NCI-H2081 (cell line): ENCODE measurements at places on chromosomes 2 and 18.
A peak's percentile ranks its signal among the peaks of the same experiment; 100 is the strongest.

DNA sequence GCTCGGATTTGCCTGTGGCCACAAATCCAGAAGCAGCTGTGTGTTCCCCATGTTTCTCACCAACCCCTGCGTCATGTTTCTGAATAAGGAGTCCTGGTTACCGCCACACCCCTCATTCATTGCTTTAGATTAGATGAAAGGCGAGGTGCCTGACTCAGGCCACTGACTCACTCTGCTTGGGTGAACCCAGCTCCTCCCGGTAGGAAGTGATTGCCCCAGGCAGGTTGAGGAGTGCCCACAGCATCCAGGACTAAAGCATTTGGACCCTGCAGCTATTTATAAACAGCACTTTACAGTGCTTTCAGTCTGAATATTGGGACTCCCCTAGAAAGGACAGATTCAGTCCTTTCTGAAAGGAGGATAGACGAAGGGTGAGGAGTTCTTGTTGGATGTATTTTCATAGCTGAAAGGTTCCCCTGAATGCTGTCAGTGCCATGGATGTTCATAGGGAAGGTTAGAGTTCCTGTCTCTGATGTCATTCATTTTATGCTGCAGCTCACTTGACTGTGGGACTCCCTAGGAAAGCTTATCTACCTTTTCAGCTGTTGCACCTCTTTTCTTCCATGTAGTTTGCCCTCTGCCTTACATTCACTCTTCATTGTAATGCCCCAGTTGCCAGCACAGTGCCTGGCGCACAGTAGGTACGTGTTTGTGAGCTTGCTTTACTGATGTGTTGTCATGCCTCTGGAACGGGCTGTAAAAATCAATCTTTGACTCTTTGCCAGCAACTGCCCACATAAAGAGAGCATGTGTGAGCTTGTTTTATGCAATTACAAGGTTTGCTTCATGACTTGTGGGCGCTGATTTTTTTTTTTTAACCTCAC lies 14.9 kb downstream of the ITGA6 start:
- DNase-seq = no peak

GRCh38 chr2:123644053-123644452 lies 381.0 kb upstream of the CNTNAP5 start:
- no peak for DNase-seq

DNA sequence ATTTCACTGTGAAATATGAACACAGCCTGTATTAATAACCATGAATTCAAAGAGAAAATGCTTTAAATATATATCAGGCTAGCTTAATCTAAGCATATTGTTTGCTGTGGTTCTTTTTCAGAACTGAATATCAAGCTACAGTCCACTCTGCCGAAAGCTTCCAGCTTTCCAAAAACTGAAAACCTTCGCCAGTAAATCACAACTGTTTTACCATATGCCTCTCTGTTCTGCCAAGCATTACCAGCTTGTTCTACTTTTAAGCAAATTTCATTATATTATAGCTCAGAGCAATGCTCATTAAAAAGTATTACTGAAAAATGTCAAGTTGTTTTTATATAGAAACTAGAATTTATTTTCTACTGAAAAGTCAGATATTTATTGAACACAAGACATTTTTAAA lies 277.4 kb downstream of the NRXN1 start:
- DNase-seq = no peak

DNA sequence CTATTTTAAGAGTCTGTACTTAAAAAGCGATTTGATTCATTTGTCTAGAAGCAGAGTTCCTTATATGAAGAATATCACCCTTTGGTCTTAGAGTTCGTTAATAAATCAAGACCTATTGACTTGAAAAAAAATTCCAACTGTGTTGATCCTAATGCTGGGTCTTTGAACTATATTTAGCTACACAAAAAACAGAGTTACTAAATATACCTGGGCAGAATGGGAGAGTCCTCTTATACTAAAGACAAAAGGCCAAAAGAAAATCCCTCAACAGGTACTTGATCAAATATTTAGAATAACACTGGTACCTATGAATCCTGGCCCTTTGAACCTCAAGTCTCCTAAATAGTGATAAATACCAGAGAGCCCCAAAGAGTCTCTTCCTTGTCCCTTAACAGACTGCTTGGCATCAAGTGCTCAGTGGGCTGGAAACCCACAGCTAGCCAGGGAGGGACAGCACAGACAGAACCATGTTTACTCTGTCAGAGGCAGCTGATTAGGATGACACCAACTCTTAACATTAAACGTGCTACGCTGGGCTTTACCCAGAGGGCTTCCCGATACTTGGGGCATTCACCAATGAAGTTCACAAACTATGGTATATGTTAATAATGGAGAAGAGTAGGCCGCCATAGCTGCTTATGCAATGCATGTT lies 95.1 kb downstream of the FIGN start:
- no peak for DNase-seq

DNA sequence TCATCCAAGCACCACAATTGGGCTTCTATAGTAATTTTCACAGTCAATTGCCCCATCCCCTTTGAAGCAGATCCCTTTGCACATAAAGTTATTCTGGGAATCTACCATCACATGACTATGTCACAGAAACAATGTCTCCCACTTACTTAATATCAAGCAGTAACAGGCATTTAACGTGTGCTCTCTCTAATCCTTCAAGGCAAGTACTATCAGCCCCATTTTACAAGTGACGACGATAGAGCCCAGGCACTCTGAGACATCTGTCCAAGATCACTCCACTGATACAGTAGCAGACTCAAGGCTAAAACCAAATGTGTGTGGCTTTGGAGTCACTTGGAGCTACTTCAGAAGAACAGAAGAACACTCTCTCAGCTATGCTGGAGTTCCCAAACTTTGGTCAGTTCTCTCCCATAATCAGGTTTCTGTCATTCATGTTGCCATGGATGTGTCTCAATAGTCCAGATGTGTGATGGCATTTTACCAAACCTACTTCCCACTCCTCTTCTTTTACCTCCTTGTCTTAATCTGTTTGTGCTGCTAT lies 39.7 kb downstream of the PID1 start:
- DNase-seq = no peak

- no peak for DNase-seq
These were observed 400.3 kb upstream of the LRATD1 start for GRCh38 chr2:14232217-14232616.

DNA sequence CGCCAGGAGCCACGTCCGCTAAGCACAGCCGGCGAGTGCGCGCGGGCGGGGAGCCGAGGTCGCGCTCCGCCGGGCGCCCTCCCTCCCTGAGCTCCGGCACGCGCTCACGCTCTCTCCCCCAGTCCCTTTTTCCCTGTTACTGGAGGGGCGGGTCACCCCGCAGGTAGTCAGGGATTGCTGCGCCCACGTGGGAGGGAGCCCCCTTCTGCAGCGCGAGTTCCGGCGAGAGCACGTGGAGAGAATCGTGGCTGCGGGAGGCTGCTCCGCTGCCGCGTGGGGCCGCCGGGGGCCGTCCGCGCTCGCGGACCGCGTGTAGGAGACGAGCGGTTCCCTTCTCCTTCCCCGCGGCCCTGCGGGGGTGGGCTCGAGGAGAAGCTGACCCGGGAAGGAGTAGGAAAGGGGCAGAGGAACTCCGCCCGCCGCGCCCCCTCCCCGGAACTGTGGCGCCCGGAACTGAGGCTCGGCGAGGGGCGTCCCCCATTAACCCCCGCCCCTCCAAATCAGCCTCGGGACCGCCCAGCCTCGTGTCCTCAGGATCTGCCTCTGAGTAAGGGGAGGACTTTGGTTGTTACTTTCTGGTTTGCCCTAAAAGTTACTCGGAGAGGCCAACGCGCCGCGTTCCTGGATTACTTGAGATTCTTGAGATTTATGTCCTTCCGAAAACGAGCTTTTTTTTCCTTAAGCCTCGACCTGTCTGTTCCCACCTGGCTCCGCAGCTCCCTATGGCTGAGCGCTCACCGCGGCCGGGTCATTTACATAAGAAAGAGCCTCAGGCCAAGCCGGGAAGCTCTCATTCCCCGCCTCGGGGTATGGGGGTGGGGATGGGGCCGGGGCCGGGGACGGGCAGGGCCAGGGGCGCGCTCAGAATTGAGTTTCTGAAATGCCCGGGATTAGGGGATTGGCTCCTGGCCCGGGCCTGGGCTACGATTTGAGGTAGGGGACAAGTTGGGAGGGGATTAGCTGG lies 1.1 kb downstream of the HK2 start:
- DNase-seq = peak; percentile 45

DNA sequence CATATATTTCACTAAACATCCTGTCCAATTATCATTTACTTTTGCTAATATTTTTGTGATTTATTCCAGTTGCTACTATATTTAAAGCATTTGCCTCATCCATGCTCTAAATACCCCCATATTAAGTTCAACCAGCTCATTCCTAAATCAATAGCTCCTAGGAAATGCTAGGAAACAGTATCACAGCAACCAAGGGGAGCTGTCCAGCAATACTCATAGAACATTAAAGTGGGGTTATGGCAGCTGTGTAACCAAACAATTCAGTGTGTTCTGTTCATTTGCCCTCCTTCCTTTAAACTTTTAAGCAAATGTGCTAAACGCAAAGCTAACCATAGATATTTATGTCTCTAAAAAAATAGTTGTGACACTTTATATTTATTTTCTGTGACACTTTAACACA lies 41.1 kb downstream of the ACVR1C start:
- peak; percentile 77 for DNase-seq

GRCh38 chr2:35978218-35978617 lies 377.4 kb upstream of the CRIM1 start:
- no peak for DNase-seq

DNA sequence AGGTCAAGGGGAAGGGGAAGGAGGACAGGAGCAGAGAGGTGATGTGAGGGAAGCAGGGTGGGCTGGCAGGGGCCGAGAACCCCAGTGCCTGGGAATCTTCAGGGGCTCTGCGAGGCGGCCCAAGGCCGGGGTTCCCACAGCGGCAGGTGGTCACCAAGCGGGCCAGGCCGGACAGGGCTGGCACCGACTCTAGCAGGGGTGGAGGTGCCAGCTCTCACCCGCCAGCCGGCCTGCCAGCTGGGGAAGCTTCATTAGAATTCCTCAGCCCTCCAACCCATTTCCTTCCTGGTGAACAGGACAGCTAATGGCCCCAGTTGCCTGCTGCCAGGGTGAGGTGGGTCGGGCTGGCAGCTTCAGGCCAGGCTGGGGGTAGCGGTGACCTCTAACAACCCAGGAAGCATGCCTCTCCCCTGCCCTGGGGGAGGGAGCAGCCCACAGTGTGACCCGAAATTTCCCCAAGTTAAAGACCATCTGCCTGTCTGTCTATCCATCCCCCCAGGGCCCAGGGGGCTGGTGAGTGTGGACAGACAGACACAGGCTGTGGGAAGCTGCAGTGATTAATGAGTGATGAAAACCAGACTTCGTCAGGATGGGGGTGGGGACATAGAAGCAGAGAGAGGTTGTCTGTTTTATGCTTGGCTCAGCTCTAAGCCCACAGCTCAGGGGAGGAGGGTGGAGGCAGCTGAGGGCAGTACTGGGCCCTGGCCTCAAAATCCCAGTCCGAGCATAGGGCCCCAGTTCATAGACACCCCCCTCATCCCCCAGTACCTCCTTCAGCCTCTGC lies 144.1 kb downstream of the ZFP36L2 start:
- DNase-seq = no peak

DNA sequence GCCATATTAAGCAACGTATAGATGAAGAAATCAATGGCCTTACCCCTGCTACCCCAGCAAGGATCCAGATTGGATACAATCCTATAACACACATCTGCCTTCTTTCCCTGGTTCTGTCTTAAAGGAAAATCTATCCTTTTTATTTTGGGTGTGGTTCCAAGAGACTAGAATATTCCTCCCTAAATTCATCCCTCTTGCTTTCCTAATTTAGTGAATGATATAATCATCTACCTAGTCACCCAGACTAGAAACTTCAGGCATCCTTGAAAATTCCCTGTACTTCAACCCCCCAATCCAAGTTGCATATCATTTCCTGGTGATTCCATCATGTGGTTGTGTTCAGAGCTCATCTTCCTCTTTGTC lies 35.1 kb upstream of the LPIN1 start:
- no peak for DNase-seq

DNA sequence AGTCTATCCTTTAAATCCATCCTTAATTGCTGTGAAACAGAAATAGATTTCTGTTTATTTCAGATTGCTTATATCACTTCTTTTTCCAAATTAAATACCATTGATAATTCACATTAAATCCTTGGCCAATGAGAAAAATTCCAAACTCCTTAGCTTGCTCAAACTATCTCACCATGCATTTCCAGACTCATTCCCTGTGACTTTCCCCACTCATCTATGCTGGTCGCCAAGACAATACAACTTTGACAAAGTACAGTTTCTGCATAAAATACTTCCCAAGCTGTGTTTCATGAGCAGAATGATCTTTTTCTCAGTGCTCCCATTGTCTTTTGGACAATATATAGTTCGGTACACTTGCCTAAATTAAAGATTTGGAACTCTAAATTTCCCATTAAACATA lies 575.6 kb downstream of the CPS1 start:
- DNase-seq = no peak

- DNase-seq = no peak
These were observed 7.0 kb upstream of the SP5 start for GRCh38 chr2:170707821-170708795.

- no peak for DNase-seq
These were observed 221.0 kb downstream of the MTX2 start for GRCh38 chr2:176490061-176490861.

- no peak for DNase-seq
These were observed 677.6 kb downstream of the BCL11A start for GRCh38 chr2:59875836-59876235.

GRCh38 chr18:62446511-62446910 lies 76.3 kb upstream of the ZCCHC2 start:
- DNase-seq = no peak
